ENCODE measurements at places on chromosomes 1 and 21. TPM values are rescaled to one million over a fixed set of nuclear protein-coding genes. Genes with fewer than 3 reads are reported as not detected.

Gene ASTN1
- total RNA-seq = not detected

Gene PRAMEF25
- not detected for total RNA-seq

Gene BACE2
- total RNA-seq = 20.2 TPM

Gene PRDM16
- 0.18 TPM for total RNA-seq

Gene DCDC2B
- total RNA-seq = not detected

Gene ICOSLG
- total RNA-seq = 4.1 TPM

Gene ST6GALNAC5
- 0.11 TPM for total RNA-seq

Gene CFHR1
- not detected for total RNA-seq

Gene TAF13
- 35.8 TPM for total RNA-seq

Gene GPR157
- total RNA-seq = 5.2 TPM

Gene ADCY10
- not detected for total RNA-seq

Gene NES
- total RNA-seq = 1.1 TPM

Gene ASCL5
- 0.16 TPM for total RNA-seq

Gene RAB3B
- 4.3 TPM for total RNA-seq

Gene ACP6
- 14.3 TPM for total RNA-seq

Gene ATAD3C
- not detected for total RNA-seq

Gene FCMR
- 6.3 TPM for total RNA-seq

Gene MXRA8
- total RNA-seq = 0.36 TPM

Gene BLZF1
- 13.3 TPM for total RNA-seq

Gene KDF1
- total RNA-seq = 0.34 TPM

Gene PALMD
- total RNA-seq = 0.23 TPM

Gene TMEM81
- total RNA-seq = 2.3 TPM

Gene GPR161
- total RNA-seq = 18.0 TPM

Gene BEND5
- total RNA-seq = not detected

Gene C1orf210
- total RNA-seq = not detected

Gene NTNG1
- not detected for total RNA-seq

Gene TMOD4
- 0.24 TPM for total RNA-seq

Gene MAN1C1
- total RNA-seq = 0.96 TPM

Gene SMPDL3B
- 1.1 TPM for total RNA-seq

Gene PRKAB2
- total RNA-seq = 11.2 TPM

Gene LAMC1
- total RNA-seq = 104 TPM

Gene OR2AJ1
- not detected for total RNA-seq

Gene C1QB
- not detected for total RNA-seq

Gene PTGER3
- total RNA-seq = not detected
